Endodermal cell (in vitro differentiated cells): ENCODE measurements at places on chromosomes 5 and 9. TPM values are rescaled to one million over a fixed set of nuclear protein-coding genes. Genes with fewer than 3 reads are reported as not detected.

Gene NDST1
- total RNA-seq: 66.5 and 71.7 TPM in 2 replicates

Gene STPG3
- 0.25 TPM in 1 of 2 replicates, not detected in the other for total RNA-seq

DNA sequence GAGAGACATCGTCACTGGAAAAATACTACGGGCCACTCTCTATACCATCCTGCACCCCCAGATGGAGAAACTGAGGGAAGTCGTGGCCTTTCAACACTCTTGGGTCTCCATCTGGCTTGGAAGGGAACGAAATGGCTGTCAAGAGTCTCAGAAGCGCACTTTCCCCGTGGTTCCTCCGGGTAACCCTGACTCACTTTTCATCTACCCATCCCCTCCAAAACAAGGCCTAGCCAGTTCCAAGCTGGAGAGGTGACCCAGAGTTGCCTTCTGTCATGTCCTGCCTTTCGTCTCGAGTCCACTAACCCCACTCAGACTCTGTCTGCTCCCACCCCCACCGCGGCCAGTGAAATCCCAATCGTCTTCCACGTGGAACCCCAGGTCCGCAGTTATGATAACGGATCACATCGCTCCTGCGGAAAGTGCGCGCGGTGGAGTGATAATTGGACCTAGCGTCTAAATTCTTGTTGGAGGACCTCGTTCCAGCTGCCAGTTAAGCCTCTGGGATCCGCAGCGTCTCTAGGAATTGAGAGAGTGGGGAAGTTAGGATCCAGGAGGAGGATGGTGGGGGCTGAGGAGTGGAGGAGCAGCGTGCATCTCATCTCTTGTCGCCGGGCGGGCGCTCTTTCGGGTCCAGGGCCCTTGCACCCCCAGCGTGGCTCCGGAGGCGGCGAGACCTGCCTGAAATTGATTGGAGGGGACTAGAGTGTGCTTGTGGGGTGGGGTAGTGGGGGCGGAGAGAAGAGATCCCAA, 4.6 kb downstream of the CDKN2A start:
- H3K4me3 ChIP-seq: no peak overlapping the region
- H3K27me3 ChIP-seq: peaks cover 96% of the 10 kb centered on the region
- peak; percentile 67 for DNase-seq

GRCh38 chr9:109812818-109813281, 32.9 kb downstream of the PALM2AKAP2 start:
- no peaks in the 10 kb centered on the region for H3K4me1 ChIP-seq
- H3K27ac ChIP-seq: no peak overlapping the region
- H3K36me3 ChIP-seq: no peaks in the 10 kb centered on the region
- no peak for DNase-seq
- H3K4me3 ChIP-seq: no peak overlapping the region

- H3K36me3 ChIP-seq: no peaks in the 10 kb centered on the region
- no peak overlapping the region for H3K4me3 ChIP-seq
- no peaks in the 10 kb centered on the region for H3K27me3 ChIP-seq
- H3K27ac ChIP-seq: no peak overlapping the region
- H3K4me1 ChIP-seq: peaks cover 9% of the 10 kb centered on the region
These were observed 53.5 kb downstream of the RGS3 start for GRCh38 chr9:113516840-113517577.

GRCh38 chr9:107827304-107827703, 337.7 kb upstream of the KLF4 start:
- H3K36me3 ChIP-seq: no peaks in the 10 kb centered on the region
- no peak for DNase-seq
- H3K4me3 ChIP-seq: no peak overlapping the region
- H3K27me3 ChIP-seq: peaks cover 100% of the 10 kb centered on the region

DNA sequence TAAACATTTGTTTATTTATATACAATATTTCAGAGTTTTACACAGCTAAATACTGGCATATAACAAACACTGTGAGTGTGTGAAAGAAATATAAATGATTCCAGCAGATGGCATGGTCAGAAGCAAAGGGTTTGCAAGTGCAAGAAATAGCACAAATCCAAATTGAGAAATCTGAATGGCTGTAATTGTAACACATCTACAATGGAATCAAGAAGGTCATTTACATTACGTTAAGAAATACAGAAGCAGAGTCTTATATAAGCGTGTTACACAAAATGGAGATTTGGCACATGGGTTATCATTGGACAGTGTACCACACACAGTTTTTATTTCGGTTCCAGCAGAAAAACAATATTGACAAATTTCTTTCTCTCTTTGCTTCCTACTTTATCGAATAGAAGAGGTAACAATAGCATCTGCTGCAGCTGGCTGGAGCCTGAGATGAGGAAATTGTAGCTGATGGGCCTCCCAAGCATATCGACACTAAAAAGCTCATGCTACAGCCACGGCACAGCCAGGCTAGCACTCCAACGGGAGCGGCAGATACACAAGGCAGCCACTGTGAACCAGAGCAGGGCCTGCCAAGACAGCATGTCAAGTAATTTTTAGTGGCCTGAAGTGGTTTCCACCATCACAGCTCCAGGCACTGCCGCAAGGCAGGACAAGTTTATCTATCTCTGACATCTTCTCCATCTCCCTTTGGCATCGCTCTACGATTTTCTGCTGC, 564.6 kb upstream of the DMAC1 start:
- H3K27me3 ChIP-seq: no peaks in the 10 kb centered on the region
- no peaks in the 10 kb centered on the region for H3K4me1 ChIP-seq
- no peaks in the 10 kb centered on the region for H3K36me3 ChIP-seq
- DNase-seq: no peak
